ENCODE measurements at places on chromosomes 5 and 9. TPM values are rescaled to one million over a fixed set of nuclear protein-coding genes. Genes with fewer than 3 reads are reported as not detected.

DNA sequence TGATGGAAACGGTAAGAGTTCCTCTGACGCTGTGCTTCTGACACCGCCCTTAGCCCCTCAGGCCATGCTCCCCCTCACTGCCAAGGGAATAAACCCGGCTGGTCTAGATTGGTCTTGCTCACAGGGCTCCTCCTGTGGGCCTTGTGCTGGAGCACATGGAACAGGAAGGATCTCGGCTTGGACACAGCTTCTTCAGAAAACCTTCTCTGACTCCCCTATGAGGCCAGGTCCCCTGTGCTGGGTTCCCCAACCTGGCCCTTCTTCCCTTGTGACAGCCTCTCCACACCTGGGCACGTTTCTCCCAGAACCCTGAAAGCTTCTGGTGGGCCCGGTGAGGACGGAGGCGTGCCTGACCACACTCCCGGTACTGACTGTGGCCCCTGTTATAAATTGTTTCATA, 8.2 kb downstream of the SPATA31E1 start:
- no peak for DNase-seq

GRCh38 chr5:76590027-76590426, 33.2 kb downstream of the F2RL2 start:
- no peak for DNase-seq

DNA sequence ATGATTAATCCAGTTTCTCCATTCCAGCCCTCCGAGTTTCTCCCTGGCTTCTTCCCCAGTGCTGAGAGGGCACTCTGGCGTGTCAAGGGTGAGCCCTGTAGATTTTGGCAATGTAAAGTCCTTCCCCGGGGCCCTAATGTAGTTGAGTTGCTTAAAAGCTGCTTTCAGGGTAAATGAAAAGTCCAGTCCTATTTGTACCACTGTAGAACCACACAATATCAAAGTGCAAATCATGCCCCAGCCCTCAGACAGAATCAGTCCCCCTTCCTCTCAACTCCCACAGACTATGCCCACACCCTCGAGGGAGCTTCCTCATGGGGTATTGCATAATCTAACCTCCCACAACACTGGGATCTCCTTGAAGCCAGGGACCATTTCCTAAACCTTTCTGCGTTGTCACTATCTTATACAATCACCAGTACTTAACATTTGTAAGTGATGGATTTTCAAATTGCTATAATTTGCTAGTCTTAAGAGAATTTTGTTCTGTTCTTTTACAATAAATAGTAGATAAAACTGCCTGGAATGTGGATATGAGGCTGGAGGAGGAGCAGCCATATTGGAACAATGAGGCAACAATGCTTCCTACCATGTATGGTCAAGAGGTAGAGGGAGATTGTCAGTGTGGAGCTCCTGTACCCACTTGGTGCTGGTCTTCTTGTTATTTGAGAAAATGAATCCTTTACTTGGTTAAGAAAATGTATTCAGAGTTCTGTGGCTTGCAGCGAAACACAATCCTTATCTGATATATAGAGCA, 34.4 kb downstream of the ZNF366 start:
- DNase-seq = no peak

DNA sequence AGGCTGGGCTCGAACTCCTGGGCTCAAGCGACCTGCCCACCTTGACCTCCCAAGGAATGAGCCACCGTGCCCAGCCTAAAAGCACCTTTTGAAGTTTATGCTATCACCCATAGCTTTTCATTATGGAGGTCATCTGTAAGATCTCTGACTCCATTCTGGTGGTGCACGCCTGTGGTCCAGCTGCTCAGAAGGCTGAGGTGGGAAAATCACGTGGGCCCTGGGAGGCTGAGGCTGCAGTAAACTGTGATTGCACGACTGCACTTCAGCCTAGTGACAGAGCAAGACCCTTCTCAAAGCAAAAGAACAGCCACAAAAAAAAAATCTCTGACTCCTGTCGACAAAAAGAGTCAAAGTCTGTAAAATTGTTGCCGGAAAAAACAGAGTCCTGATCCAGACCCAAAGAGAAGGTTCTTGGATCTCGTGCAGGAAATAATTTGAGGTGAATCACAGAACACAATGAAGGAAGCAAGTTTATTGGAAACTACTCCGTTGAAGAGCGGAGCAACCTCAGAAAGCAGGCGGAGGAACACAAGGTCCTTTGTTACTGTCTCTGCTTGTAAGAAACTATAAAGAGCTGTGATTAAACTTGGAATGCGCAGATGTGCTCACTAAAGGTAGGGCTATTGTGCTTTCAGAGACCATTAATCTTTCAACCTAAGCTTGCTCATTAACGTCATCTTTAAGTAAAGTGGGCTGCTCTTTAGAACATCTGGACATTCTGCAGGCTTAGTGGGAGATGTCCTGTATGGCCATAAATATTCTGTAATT, 2.0 kb upstream of the HAUS6 start:
- no peak for DNase-seq

DNA sequence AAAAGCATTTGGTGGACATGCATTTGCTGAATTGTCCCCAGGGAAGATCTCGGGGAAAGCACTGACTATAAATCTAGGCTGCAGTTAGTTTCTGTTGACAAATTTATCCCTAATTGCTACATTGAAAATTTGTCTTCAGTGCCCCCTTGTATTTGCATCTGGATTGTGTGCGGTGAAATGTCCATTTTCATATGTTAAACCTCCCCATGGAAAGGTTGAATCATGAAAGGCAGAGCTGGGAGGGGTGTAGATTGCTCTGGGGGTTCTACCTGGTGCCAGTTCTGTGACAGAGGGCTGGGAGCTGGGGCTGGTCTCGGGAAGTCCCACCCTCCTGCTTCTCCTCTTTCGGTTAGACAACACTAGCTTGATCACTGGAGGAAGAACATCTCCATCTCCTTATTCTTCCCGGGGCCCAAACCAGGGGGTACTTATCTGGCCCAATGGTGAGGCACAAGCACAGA, 101.9 kb downstream of the GADD45G start:
- DNase-seq = no peak

GRCh38 chr9:36901528-36901927, 132.5 kb downstream of the PAX5 start:
- no peak for DNase-seq

DNA sequence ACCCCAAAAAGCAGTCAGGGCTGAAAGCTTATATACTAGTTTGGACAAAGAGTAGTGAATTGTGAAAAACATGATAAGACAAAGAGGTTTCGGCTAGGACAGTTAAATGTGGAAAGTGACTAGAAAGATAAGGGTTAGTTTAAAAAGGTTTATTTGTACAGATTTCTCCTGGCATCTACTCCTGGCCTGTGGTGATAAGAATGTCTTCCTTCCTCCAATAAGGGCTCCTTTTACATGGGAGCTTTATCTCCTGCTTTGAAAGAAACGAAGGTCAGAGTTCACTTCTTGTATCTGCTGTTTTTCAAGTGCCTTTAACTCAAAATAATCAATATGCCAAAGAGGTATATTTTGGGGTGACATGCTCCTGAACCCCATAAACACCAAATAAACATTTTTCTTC, 776.1 kb upstream of the COX7C start:
- no peak for DNase-seq

DNA sequence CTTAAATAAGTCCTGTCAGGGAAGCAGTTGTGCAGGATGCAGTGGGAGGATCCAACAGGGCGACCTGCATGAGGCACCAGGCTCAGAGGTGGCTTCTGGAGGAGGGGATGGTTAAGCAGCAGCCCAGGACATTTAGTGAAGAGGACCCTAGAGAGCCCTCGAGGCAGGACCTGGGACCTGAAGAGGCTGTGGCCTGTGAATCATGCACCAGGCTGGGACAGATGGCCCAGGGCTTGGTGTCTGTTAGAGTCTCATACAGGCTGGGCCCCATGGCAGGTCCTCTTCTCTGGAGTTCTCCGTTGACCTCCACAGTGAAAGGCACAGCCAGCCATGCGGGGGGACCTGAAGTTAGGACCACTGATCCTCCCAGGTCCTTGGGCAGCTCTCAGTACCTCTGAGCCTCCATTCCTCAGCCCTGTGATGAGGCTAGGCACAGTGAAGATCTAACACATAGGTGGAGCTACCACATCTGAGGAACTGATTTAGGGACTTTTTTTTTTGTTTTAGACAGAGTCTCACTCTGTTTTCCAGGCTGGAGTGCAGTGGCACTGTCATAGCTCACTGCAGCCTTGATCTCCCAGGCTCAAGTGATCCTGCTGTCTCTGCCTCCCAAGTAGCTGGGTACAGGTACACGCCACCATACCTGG, 60.8 kb upstream of the GARNL3 start:
- DNase-seq = peak; percentile 37

GRCh38 chr5:87164409-87164808, 103.3 kb upstream of the RASA1 start:
- no peak for DNase-seq

DNA sequence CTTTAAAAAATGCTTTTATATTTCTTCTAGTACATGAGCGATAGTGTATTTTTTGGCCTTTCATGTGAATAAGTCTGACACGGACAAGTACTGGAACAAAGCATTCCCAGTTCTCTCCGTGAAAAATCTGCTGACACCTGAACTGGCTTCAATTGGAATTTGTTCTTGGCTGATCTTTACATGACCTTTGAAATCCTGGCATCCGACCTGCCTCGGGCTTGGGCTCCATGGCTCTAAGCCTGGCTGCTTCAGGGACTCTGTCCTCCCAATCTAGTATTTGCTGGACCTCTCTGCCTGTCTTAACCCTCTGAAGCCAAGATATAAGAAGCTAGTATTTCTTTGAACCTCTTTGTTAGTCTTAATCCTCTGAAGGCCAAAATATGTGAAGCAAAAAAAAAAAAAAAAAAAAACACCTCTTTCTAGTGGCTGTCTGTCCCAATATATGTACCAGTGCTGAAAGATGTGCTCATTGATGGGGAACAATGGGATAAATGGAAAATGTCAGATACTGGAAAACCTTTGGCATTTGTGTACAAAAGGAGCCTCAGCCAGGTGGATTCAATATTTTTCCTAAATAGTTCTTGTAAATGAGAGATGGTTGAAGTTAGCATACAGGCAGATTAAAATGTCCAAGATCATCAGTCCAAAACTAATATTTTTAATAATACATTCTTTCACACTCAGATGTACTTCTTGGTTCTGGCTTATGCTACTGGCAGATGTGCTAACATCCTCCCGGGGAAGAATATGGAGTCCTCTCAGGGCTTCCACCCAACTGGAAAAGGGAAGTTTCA, 470.6 kb downstream of the TUSC1 start:
- DNase-seq = no peak

GRCh38 chr9:26775391-26775790, 117.2 kb downstream of the CAAP1 start:
- no peak for DNase-seq

LCN9 gene
- total RNA-seq = not detected

SLC25A48 gene
- total RNA-seq = 1.1 TPM

PCDHGA4 gene
- 7.1 TPM for total RNA-seq

PDLIM4 gene
- total RNA-seq = 70.9 TPM

SPATA6L gene
- 6.7 TPM for total RNA-seq

JAKMIP2 gene
- total RNA-seq = 0.42 TPM

CERCAM gene
- total RNA-seq = 126 TPM

SH3GLB2 gene
- total RNA-seq = 107 TPM

NRARP gene
- 26.6 TPM for total RNA-seq
